ENCODE measurements at places on chromosomes 2 and 18.

DNA sequence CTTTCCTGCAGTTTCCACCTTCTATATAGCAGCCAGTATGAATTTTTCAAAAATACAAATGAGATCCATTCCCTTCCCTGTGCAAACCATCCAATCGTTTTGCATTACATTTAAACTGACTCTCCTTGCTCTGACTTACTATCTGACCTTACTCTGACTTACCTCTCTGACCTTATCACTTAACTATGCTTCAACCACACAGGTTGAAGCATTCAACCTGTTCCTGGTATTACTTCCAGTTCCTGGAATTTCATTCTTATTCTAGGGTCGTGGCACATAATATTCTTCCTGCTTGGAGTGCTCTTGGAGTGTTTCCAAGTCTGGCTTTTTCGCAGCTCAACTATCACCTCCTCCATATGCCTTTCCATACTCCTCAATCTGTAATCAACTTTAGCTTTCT, 850.6 kb upstream of the CHAC2 start:
- DNase-seq, result no peak

- no peak for DNase-seq
Observed at GRCh38 chr18:41353777-41354528, 601.1 kb upstream of the PIK3C3 start.

GRCh38 chr2:179826297-179826696, 35.1 kb downstream of the ZNF385B start:
- no peak for DNase-seq

- no peak for DNase-seq
Observed at GRCh38 chr2:239966853-239967552, 58.1 kb downstream of the NDUFA10 start.

GRCh38 chr2:162114271-162114670, 37.8 kb downstream of the GCG start:
- DNase-seq, result no peak

- no peak for DNase-seq
Observed at GRCh38 chr2:96150791-96151594, 5.8 kb upstream of the DUSP2 start.

DNA sequence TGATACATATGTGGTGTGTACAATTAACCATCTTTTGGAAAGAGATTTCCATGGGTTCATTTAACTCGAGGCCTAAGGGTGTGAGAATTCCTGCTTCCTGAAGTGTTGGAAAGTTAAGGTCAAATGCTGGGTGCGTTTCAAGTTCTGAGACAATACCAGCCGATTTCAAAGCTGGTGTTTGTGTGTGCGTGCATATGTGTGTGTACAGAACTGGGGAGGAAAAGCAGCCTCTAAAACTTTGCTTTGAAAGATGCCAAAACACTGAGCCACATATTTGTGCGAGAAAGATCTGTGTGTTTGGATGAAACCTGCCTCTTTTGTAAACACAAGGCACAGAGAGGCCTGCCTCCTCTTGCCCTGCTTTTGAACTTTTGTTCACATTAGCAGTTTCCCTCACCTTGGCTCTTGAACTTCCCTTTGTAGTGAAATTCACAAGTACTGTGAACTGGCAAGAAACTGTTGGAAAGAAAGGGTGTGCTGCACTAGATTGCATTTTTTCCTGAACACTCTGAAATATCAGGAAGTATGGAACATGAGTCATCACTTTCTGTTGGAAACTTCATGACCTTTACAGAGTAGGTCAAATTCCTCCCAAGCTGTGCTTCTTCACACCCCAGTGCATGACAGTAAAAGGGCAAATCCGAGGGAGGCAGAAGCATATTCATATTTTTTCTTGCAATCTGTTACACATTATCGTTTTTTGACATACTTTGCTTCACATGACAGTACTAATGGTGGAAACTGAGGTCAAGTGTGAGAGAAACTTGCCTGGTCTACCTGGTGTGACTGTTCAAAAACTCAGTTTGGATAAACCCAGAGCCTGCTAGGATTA, 20.0 kb upstream of the CAVIN2 start:
- no peak for DNase-seq

DNA sequence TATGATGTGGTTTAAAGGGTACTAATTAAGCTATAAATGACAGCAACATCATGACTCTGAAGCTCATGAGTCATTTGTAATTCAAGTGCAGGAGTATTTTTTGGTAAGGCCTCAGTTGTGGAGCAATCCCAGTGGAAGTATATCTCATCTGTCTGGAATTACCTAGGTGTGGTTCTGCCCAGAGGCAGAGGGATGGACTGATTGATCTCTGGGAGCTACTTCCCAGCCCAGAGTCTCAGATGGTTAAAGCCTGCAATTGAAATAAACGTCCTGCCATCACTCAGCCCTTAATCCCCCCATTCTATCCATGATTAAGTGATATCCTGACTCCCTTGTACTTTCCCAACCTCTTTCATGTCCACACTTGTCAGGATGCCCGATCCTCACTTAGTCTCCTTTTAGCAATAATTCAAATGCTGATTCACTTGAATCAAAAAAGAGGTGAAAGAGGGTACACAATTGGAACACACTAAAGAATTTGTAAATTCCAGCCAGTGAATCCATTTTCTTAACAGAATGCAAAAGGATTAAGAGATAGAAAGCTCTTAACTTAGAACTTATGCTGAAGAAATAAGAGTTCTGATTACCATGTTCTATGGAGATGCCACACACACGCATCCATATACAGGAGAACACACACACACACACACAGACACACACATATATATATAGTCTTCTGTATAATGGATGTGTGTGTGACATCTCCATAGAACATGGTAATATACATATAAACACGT, 664.4 kb downstream of the NYAP2 start:
- DNase-seq, result no peak

DNA sequence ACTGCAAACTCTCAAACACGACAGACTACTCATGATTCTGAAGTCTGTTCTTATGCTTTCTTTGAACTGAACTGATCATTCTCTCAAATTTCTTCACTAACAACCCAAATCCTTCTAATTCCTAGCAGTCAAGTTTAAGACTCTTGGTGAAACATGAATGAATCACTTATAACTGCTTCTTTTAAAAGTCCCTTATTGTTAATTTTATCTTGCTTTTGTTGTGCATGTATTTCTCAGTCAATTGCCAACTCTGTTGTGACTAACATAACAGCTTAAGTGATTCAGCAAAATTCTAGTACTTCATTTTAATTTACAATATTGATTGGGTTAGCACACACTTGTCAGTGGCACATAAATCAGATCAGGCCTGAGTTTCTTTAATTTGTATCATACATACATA, 357.0 kb upstream of the FSIP2 start:
- no peak for DNase-seq

DNA sequence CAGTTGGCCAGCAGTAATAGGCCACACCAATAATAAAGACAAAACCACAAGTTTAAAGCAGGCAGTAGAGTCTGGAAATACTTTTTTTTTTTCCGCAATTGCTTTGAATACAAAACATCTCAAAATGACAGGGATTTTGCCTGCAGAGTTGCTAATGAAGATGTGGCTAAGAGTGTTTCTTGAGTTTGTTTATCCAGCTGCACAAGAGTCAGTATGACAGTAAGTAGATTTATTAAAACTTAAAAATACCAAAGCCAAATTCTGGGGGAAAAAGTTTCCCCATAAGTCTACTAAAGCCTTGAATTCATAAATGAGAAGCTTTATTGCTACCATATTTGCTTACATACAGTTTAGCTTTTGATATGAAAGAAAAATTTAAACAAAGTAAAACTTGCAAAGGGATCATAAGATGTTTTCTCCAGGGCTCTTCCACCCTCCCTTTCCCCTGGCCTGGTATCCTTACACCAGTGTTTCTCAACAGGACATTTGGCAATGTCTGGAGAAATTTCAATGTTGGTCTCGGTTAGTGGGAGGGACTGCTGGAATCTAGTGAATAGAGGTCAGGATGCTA, 3.9 kb upstream of the DSEL start:
- DNase-seq, result no peak

DNA sequence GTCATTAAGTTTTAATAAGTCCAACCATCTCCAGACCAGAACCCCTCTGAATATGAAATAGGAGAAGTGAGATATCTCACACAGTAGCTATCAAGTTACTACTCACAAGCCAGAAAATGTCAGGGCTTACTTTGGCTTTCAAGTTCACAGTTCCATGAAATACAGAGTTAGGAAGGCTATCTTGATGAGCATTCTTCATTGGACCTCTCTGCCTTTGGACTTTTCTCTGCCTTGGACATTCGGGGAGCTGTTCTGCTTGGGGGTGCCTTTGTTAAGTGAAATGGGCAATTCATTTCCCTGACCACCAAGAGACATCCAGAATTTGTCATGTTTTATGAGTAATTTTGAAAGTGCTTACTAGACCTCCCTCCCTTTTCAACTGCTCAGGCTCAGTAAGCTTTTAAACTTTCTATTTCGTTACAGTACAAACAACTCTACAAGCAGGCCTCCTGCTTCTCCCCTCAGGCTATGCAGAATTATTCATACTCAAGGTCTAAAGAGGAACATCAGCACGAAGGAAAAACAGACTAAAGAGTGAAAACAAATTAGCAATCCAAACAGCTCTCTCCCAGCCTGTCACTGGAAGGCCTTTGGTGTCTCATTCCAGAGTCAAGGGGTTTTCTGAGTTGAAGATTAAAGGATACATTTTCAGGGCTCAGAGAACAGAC, 95.3 kb downstream of the MREG start:
- no peak for DNase-seq

- DNase-seq, result no peak
Observed at GRCh38 chr2:172198908-172199307, 96.2 kb upstream of the DLX2 start.

DNA sequence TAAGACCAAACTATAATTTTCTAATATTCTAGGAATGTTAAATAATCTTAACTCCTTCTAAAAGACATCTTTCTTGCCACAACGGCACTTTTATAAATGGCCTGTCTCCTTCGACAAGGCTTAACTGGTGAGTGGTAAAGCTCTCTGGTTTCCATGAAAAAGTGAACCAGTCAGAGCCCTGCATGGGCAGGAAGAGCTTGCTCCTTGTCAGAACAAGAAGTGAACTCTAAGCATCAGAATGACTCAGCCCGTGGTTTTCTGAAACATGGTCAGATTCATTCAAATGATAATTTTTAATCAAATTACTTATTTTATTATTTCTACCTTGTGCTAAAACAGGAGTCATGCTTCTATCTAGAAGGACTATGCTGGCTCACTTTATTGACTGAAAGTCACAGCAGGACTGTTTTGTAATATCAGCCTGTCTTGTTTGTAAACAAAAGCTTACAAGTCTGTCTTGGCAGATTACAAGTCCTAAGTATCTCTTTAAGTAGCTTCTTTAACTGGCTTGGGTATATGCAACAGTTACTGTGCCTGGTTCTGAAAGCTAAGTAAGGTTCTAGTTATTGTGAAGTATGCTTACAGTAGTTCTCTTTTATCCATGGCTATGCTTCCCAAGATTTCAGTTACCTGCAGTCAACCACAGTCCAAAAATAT, 245.4 kb downstream of the NAPG start:
- DNase-seq, result no peak

DNA sequence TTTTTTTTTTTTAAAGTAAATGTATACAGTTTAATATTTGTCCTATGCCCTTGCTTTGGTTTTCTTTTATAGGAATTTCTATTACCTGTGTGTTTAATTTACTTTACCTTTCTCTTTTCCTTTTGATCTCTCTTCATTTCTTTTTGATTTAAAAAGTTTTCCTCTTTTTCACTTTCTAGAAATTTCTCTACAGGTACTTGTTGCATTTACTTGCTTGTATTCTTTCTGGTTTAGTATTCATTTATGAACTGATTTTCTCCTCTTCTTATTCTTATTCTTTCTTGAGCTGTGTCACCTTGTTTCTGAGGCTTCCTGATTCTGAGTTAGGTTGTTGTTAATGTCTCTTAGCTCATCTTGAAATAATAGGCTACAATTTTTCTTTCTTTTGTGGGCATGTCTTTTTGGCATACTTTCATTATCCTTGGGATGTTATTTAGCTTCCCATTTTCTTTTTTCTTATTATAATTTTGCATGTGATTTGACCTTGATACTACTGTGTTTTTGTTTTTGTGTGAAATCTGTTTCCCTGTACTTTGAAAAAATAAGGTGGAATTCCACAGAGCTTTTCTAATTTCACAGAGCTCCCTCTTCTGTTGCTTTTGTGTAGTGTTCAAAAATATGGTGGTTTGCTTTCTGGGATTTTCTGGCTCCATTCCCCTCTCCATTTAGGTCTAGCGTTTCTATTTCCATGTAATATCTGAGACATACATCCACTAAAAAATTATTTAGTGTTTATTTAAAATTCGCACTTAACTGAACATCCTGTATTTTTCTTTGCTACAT, 25.5 kb upstream of the ALMS1 start:
- DNase-seq, result no peak

GRCh38 chr18:47772374-47773248, 157.8 kb downstream of the SMAD2 start:
- peak; percentile 91 for DNase-seq

DNA sequence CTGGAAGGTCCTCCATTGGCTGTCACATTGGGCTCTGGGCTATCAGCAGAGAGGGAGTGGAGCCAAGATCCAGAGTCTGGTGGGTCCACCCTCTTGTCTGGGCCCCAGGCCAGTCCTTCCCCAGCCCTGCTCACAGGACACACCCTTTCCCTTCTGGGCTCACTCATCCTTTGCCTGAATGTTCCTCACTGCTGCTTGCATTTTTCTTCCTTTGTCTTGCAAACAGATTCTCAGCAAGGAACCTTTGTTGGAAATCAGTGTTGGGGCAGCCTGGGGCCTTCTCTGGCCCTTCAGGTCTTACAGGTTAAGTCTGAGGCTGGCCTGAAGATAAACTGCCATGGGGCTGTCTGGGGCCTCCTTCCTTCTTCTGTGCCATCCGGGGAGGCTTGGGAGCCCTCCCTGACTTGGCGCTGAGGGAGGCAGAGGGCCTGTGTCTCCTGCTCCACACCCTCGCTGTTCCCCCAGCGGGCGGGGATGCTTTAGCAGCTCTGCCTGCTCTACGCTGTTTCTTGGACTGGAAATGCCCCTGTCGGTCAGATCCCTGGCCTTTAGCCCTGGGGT, 11.5 kb upstream of the CELF4 start:
- DNase-seq, result peak; percentile 70

- no peak for DNase-seq
Observed at GRCh38 chr2:197293252-197294007, 17.1 kb downstream of the ANKRD44 start.

DNA sequence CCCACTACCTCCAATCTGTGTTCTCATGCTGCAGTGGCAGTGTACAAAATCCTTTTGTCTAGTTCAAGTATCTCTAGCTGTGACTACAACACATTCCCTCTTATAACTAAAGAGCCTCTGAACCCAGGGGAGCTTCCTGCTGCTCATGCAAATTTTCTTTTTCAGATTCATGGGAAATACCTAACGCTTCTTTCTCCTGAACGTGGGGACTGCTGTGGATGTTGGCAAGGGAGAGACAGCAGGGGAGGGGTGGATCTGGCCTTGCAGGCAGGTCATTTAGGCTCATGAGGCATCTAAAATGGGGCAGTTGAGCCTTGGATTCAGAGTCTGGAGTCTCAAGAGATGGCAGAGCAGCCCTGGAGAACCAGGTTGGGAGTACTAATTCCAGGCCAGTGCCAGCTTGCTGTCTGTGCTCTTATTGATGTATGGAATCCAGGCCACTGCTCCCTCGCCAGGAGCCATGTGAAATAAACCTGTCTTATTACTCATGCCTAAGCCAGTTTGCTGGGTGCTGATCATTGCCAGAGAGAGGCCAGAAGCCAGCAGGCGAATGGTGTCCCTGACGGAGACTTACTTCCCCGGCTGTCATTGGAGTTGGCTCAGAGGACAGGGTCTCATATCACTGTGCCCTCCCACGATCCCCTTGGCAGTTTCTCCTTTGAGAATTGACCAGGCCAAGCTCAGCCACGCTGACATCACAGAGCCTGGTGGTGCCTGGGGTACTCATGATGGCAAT, 29.2 kb upstream of the TNP1 start:
- DNase-seq, result no peak

GRCh38 chr18:29406996-29407395, 1230.1 kb upstream of the CDH2 start:
- no peak for DNase-seq
